ENCODE measurements at places on chromosomes 5 and 9.

DNA sequence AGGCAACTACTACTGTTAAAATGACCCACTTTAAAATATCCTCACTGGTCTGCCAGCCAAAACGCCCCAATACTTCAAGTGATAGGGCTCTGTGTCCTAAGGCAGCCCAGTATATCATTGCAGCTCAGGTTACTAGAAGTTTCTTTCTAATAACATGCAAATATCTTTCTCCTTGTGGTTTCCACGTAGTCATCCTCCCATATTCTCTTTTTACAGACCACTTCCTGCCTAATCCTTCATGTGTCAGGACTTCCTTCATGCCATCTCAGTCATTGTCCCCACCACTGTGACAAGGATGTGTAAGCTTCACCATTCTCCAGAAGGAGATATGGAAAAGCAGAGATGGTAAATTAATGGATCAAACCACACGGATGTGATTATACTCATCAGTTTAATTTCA is 813.7 kb downstream of the MAT2B start:
- DNase-seq, result no peak

DNA sequence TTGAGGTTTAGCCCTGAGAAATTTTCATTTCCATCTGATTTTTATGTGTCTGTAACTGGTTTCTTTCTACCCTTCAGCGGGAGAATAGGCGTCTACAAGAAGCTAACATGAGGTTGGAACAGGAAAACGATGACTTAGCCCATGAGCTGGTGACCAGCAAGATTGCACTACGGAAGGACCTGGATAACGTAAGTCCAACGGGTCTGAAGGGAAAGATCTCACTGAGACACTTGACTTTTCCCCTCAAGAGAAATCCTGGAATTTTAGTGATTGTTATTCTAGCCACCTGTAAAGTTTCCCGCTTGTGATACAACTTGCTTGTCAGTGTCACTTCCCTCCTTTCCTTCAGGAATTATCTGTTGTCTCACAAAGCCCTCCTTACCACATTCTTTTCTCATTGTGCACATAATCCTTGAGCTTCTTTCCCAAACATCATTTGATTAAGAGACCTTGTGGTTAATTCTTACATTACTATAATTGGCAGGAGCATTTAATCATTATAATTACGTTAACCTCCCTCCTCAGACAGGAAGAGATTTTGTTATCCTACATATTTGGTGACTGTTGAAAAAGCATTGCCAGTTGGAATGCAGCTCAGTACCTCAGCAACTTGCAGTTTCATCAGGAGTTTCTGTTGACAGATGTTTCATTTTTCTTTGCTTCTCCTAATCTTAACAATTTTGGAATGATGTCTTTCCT is 56.9 kb downstream of the GPR21 start:
- DNase-seq, result no peak

DNA sequence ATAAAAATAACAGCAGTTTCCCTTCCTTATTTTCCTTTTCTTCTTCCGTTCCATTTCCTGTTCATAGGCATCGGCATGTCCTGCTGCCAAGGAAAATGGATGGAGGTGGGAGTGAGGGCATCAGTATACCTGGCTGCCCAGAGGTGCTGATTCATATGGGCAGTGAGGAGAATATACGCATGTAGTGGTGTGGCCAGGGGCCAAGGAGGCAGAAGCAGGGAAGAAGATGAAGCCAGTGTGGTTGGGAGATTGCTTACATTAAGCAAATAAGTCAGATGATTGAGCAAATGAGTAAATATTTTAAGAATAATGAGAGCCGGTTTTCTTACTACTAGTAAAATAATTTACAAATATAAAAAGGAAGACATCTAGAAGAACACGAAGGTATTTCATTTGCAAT is 344.9 kb upstream of the PAPPA start:
- no peak for DNase-seq

DNA sequence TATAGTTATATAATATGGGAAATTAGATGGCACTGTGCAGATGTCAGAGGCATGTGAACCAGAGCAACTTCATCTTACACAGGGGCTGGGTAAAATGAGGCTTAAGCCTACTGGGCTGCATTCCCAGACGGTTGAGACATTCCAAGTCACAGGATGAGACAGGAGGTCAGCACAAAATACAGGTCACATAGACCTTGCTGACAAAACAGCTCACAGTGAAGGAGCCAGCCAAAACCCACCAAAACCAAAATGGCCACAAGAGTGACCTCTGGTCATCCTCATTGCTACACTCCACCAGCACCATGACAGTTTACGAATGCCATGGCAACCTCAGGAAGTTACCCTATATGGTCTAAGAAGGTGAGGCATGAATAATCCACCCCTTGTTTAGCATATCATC is 479.4 kb downstream of the TLR4 start:
- no peak for DNase-seq

GRCh38 chr5:179526978-179527377 is 23.4 kb upstream of the RUFY1 start:
- DNase-seq, result no peak

DNA sequence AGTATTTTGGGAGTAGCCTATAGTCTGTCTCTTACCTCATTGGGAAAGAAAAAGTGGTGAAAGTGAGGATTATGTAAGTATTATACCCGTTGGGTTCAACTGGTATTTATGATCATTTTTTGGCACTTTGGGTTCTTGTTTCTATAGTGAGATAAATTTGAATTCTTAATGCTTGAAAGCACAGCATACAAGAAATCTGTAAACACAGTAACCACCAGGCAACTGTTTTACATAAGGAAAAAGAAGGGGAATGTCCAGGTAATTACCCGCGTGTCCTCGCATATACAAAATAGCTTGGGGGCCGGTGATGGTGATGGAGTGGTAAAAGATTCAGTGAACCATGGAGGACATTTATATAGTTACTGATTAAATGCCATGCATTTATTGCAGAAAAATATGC is 60.5 kb downstream of the BASP1 start:
- DNase-seq, result no peak

GRCh38 chr5:16626696-16627264 is 10.0 kb upstream of the RETREG1 start:
- DNase-seq, result no peak

DNA sequence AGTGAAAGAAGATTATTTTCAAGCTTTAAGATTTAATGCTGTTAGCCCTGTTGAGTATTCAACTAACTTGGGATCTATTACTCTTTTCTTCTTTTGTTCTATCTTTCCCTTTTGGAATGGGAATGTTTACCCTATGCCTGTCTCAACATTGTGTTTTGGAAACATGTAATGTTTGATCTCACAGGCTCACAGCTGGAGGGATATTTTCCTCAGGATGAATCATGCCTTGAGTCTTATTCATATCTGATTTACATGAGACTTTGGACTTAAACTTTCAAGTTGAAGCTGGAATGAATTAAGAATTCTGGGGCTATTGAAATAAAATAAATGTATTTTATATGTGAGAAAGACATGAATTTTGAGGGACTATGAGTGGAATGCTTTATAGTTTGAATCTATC is 607.8 kb upstream of the PTGER4 start:
- DNase-seq, result no peak

GRCh38 chr5:52738095-52738506 is 49.6 kb upstream of the ITGA1 start:
- no peak for DNase-seq

DNA sequence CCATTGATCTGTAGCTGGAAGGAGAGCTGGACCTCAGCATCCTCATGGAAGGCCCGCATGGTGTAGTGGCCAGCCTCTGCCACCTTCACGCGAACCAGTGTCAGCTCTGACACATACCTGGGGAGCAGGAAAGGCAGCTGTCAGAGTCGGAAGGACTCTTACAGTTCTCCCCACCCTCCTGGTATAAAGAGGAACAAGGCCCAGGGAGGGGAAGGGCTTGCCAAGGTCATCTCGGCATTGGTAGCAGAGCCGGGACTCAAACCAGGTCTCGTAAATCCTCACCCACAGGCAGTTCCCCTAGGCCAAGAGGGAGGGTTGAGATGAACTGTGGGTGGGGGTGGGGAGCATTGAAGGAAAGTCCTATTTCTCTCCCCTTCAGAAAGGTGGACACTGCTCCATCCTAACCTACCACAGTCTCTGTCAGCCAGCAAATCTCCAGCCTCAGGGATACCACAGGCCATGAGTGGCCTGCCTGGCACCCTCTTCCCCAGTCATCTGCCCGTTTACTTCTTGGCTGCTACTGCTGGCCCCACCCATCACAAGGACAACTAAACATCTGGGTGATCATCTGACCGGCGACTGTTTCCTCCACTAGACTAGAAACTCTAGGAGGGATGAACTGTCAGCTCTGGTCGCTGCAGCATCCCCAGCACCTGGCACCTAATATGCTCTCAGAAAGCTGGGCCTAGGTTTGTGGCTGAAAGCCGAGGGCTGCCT is 23.5 kb downstream of the PDGFRB start:
- DNase-seq, result no peak

GRCh38 chr9:134742822-134743535 is 101.4 kb downstream of the COL5A1 start:
- no peak for DNase-seq

DNA sequence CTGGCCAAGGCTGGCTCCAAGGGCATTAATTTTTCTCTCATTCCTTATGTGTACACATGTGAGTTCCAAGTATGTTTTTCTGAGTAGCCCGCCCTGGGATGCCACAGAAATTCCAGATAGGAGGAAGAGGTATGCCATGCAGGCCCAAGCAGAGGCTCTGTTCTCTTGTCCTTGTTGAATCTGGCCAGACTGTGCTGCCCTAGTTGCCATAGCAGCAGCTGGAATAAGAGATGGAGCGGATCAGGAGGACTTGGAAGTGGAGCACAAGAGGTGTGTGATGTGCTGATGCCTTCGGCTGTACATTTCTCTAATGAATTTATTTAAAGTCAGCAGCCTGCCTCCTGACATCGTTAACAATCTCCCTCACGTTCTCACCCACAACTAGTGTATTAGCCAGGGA is 235.6 kb upstream of the RPS23 start:
- DNase-seq, result no peak

DNA sequence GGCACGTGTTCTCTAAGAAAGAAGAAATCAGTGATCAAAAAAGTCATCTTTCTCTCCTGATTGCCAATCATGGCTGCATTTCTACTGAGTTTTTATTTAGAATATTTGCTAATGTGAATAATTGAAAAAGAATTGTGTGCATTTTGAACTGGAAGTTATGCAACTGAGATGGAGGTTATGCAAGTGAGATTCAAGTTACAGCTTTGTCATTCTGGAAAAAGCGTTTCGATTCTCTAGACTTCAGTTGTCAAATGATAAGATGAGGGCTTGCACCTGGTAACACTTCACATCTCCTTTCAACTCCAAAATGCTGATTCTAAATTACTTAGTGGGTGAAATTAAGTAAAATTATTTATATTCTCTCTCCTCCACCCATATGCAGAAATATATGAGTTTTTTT is 36.4 kb downstream of the C6 start:
- DNase-seq, result no peak

DNA sequence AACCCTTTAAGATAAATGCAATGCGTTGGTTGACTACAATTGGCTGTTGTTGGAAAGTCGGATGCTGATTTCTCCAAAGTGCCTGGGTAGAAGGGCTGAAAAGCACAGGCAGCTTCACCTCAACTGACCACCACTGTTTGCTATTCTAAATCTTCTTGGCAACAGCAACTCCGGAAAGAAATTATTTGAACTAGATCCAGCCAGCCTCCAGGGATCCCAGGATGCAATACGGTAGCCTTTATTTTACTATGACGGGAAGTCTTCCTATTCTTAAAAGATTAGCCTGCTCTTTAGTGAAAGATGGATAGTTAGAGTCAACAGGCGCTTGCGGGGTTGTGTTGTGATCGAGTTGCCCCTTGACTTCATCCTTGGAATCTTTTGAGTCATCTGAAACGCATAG is 78.6 kb upstream of the KLF9 start:
- no peak for DNase-seq

GRCh38 chr5:157562111-157562581 is 13.4 kb downstream of the ADAM19 start:
- DNase-seq, result no peak
